Right hindlimb (tissue), 1 donor: ENCODE measurements at places on chromosomes 12 and 14.

GRCh38 chr12:107130830-107131611, 37.7 kb upstream of the CRY1 start:
- DNase-seq = no peak

DNA sequence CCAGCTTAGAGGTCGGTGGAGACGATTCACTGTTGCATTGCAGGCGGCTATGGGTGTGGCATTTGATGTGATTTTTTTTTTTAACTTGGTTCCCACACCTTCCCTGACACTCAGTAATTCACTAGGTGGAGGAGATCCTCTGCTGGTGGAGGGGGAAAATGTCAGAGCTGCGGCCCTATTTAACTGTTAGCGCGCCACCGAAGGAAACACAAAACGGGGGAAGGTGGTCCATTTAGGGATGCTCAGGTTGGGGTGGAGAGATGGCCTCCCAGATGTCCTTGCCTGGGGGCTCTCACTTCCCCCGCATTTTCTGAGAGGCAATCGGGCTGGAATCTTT, 4.3 kb upstream of the HOXC12 start:
- DNase-seq = no peak

DNA sequence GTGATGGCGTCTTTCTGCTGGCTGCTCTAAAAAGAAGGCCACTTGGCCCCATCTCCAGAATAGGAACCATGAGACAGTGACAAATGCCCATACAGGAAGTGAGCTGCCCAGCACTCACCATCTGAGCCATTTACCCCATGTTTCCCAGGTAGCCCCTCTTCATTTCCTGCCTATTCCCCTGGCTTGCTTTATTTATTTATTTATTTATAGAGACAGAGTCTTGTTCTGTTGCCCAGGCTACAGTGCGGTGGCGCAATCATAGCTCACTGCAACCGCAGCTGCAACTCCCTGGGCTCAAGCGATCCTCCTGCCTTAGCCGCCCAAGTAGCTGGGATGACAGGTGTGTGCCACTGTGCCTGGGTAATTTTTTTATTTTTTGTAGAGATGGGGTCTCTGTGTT, 71.2 kb downstream of the RIN3 start:
- DNase-seq = no peak

GRCh38 chr12:103331643-103332042, 164.1 kb downstream of the C12orf42 start:
- DNase-seq = no peak

GRCh38 chr12:97800561-97800960, 338.0 kb downstream of the RMST start:
- DNase-seq = no peak

DNA sequence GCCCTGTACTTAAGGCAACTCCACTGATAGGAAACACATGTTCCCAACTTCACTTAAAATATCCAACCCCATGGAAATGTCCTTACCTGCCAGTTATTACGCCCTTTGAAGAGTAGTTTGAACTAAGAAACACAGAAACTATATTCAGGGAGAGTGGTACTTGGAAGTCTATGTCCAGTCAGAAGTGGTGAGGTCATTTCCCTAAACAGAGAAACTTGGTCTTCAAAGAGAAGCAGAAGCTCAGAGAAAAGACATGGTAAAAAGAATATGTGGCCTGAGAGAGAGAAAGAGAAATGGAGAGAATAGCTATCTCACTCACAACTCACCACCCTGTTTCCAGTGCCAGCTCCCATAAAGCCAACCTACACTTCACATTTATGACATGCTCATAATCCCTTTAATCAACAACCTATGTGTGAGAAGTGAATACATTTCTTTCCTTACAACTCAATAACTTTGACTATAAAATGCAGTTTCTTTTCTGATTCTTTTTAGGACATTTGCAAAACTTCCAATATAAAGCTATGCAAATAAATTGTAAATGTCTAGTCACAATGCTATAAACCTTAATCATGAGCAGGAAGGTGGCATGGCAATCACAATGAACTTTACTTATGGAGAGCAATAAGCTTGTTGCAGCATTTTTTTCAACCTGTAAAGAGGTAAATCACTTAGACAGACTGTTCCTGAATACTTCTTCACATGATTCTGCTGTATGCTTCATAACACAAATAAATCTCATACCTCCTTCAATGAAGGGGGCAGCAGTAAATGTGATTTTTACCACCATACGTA, 67.1 kb downstream of the CPNE8 start:
- no peak for DNase-seq

- DNase-seq = no peak
Measured at GRCh38 chr12:73225941-73226340, 953.8 kb downstream of the TRHDE start.

- DNase-seq = no peak
Measured at GRCh38 chr12:20260851-20261250, 107.5 kb upstream of the PDE3A start.

DNA sequence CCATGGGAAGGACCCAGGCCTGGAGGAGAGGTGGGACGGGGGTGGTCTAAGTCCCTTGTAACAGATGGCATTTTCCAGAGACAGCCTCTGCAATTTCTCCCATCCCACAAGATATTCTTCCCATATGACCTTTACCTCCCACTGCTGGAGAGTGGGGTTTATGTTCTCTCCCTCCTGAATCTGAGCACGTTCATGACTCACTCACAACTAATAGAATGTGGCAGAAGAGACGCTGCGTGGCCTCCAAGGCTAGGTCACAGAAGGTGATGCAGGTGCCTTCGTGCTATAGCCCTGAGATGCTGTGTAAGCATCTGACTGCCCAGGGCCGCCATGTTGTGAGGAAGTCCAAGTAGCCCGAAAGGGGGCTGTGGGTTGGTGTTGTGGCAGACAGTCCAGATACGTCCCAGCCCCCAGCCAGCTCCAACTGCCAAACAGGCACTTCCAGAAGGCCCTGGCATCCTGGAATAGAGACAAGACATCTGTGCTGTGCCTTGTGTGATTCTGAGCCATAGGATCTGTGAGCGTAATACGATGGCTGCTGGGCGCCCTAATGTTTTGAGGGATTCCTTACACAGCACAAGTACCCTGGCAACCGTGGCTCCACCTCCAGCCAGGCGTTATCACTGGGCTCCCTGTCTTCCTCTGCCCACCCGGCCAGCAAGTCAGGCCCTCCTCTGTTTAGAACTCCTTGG, 56.1 kb upstream of the NCOR2 start:
- DNase-seq = no peak

DNA sequence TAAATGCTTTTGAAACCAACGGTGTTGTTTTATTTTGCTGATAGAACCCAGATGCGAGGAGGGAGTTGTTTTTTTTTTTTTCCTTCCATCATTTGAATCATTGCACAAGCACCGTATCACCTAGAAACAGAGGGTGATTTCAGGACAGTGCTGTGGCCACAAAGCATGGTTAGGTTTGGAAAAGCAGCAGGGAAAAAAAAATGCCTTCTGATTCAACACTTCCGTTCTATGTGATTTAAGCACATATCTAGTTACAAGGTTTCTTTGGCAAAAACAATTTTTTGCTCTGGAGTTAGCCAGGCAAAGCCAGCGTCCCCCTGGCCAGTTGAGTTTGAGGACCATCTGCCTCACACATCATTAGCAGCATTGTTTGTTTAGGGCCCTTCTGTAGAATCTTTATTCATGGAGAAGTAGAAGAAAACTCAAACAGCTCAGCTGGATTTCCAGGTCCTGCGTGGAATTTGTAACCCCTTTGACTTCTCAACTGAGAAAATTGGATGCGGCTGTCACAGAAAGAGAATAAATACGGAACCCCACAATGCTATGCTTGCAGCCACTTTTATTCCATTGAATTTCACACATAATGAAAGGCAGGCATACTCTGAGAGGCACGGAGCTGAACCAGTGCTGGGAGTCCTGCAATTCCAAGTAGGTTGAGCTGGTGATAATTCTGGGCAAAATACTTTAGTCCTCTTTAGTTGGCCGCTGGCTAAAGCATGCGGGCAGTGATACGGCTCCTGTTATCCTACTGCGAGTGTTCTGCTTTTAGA, 17.0 kb upstream of the WNT5B start:
- DNase-seq = no peak

- no peak for DNase-seq
Measured at GRCh38 chr12:66808606-66809005, 129.7 kb upstream of the GRIP1 start.

DNA sequence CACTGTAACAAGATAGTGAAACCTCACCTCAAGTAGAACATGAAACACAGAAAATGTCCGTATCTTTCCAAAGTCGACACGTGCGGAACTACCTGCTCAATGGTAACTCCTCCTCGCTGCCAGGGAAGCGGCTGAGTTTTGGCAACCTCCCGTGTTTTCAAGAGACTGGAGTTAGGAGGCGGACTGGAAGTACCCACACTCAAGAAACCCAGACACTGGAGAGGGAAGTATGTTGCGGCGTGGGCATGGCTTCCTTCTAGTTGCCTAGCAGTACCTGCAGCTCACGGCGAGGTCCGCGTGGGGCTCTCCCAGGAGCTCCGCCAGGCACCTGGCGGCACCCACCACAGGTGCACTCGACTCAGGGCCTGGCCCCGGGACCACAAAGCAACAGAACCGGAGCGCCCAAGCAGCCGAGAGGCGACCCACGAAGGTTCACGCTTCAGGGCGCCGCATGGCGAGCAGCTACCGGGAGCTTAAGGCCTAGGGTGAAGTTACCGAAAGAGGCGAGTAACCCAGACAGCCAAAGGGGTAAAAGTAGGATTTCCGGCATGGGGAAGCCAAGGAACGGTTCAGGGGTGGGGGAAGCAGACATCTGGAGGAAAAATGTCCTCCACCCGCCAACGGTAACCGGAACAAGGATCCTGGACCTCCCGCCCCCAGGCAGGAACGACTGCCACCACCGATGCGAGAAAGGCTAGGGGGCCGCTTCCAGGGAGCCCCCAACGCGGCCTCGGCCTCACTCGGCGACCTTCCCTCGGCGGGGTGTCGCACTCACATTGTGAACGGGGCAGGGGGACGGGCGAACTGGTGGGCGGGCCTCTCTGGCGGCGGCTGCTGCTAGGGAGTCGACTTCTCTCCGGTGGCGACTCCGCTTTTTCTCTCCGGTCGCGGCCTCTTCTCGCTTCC, 608 bp downstream of the PTGES3 start:
- peak; percentile 46 for DNase-seq

DNA sequence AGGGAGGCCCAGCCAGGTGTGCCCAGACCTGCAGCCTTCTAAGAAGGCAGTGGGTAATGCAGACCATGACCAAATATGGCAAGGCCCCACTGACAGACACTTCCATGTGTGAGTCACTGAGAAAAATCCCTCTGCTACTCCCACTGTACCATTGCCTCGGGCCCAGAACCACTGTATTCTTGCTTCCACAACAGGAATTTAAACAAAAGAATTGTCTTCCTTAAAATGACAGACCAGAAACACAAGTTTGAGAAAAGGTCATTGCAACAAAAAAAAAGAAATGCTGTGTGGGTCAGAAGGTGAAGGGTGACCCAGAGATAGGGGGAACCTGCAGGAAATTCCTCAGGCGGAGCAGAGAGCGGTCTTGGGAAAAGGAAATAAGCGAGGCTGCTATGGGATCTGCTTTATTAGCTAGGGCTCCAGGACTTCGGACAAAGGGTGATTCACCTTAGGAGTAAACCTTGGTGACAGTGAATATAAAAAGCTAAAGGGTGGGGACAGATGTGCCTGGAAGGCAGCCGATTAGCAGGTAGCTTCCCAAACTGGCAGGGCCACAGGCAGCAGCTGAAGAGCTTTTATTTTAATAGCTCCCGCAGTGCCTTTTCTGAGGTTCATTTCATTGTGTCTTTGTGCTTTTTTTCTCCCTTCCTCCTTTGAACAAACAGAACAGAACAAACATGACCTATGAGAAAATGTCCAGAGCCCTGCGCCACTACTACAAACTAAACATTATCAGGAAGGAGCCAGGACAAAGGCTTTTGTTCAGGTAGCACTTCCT, 185.3 kb upstream of the BCL2L14 start:
- no peak for DNase-seq

DNA sequence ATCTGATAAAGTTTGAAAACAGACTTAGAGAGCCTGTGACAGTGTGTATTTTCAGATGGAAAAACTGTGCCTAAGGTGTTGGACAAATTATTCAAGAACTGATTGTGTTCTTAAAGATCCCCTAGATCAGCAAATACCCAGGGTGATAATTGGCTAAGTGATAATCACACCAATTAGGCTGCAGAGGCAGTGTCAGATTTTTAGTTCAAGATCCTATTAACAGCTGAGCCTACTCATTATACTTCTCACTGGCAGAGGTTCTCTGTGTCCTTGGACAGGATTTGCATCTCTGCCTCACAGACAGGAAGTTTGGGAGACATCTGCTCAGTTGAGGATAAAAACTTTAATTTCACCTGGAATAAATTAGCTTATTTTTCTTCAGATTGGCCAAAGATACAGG, 4.3 kb upstream of the FGD4 start:
- DNase-seq = no peak

DNA sequence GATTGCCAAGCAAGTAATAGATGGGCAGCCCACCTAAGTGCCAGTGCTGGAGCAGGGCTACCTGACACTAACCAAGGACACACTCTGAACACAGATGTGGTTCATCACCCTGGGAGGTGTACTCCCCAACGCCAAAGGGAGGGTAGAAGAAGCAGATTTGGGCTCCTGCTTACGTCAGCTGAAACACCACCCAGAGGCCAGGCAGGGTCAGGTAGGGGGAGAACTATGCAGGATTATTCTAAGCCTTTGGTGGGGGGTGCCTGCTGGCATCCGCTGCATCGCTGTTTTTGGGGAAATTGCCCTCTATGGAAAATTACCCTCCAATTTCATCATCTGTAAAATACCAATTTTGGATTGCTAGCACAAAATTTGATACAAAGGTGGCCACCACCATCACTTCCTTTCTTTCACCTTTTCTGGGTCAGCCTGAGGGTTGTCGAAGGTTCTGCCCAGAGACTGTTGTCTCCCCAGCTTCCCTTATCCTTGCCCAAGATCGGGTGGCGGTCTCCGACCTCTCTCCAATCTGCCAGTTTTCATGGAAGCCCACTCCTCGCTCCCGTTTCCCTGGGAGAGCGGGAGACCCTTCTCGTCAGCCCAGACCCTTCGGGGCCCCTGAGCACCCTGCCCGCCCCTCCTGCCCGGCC, 535 bp downstream of the BIN2 start:
- no peak for DNase-seq

DNA sequence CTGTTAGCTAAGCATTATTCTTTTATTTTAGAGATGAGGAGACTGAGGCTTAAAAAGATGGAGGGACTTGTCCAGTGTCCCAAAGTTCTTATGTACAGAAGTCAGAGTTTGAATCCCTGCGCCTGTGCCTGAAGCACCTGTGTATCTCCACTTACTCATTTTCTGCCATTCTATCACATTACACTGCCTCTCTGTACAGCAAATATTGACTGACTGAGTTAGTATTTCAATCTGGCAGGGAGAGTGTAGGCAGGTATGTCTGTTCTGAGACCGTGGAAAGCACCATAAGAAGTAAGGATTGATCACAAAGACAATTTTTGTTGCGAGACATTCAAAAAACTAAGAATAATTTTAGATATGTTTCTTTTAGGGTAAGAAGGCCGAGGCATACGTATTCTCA, 162.7 kb downstream of the KITLG start:
- no peak for DNase-seq

- DNase-seq = no peak
Measured at GRCh38 chr14:77339407-77339806, 18.6 kb downstream of the GSTZ1 start.

DNA sequence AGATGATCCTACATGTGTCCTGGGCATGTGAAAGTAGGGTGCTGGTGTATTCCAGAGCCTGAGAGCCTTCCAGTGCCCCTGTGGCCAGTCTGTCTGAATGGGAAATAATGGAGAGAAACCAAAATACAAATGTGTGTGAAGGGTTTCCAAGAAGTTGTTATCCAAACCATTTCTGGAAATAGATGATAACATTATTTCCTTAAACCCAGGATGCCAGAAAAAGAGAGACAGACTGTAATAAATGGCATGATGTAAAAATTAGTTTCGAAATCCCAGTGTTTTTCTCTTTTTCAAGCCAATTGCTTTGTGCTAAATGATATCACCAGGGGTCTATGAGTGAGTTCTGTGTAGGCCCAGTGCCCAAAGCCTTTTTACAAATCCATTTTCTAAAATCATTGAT, 175.3 kb downstream of the PHLDA1 start:
- DNase-seq = no peak
